ENCODE measurements at places on chromosomes 5 and 9.

DNA sequence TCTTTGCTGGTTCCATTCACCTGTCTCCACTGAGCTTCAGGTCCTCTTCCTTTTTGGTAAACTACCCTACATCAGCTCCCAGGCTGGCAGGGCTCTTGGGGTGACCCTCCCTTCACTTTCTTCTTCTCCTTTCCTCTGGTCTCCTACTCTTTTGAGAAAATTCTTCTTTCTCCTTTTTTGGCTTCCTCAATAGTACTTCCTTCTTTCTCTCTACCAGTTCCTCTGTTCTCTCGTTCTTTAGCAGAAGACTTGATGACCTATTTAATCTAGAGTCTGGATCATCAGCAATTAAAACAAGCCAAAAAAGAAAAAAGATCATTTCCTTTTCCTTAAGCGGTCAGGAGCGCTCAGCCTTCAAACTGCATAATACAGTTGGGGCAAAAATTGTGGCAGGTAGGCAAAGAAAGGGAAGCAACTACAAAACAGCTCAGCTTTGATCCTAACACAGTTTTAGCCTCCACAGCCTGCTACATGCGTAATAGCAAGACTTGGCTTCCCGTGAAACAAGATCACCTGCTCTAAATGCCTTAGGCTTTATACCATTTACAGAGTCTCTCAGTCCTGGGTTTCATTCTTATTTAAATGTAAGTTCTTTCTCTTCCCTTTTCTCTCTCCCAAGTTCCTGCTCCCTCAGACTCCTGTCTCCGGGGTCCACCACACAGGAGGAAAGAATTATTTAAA lies 14.0 kb upstream of the GSN start:
- DNase-seq, result no peak

GRCh38 chr5:61280205-61280604 lies 51.9 kb upstream of the ZSWIM6 start:
- no peak for DNase-seq

GRCh38 chr9:4585135-4585534 lies 77.0 kb upstream of the PLPP6 start:
- DNase-seq, result no peak

- no peak for DNase-seq
Observed at GRCh38 chr5:39158127-39158593, 61.2 kb downstream of the FYB1 start.

DNA sequence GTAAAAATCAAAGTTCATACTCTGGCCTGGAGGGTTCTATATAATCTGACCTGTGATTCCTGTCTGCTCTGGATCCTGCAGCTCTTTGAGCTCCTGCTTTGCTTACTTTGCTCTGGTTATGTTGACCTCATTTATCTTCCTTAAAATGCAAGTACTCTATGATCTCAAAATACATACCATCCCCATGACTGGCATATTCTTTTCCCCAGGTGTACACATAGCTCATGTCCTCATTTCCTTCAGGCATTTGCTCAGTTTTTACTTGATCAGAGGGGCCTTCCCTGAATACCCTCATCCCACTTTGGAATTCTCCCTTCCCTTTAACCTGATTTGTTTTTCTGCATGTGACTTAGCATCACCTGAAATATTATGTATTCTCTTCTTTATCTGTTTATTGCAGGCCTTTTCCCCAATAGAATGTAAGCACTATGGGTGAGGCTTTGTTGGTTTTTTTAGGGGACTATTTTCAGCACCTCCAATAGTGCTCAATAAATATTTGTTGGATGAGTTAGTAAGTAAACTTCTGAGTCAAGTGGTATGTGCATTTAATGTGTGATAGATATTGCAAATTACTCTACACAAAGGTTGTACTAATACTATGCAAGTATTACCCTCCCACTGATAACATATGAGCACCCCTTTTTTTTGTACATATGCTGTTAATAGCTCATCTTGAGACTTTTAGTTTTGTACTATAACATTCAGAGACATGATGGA lies 211.5 kb downstream of the NMUR2 start:
- no peak for DNase-seq

- no peak for DNase-seq
Observed at GRCh38 chr9:131997779-131998178, 81.9 kb downstream of the MED27 start.

DNA sequence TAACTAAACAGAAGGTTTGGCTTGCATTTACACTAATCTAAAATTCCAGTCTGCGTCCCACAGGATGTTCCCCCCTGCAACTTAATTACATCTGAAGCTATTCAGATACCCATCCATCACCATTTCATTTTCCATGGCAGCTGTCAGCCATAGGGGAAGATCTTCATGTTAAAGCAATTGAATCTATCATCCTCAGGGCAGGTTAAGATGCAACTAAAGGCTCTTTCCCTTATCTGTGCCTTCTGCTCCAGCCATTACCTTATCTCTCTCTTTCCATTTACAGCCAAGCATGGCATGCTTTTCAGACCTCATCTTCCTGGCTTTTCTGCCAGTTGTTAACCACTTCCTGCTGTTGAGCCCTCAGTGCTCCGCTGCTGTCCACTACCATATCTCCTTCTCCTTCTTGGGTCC lies 15.8 kb upstream of the HACD4 start:
- DNase-seq, result no peak

GRCh38 chr5:87404359-87404758 lies 8.4 kb downstream of the CCNH start:
- no peak for DNase-seq

Data from stimulated activated CD4-positive, alpha-beta T cell treated with anti-CD3 and anti-CD28 coated beads, Interleukin-1b, Interleukin-23, amount 100 ng/mL, for 1 hour (primary cell).